ENCODE measurements at places on chromosomes 5 and 9.
A peak's percentile ranks its signal among the peaks of the same experiment; 100 is the strongest.

DNA sequence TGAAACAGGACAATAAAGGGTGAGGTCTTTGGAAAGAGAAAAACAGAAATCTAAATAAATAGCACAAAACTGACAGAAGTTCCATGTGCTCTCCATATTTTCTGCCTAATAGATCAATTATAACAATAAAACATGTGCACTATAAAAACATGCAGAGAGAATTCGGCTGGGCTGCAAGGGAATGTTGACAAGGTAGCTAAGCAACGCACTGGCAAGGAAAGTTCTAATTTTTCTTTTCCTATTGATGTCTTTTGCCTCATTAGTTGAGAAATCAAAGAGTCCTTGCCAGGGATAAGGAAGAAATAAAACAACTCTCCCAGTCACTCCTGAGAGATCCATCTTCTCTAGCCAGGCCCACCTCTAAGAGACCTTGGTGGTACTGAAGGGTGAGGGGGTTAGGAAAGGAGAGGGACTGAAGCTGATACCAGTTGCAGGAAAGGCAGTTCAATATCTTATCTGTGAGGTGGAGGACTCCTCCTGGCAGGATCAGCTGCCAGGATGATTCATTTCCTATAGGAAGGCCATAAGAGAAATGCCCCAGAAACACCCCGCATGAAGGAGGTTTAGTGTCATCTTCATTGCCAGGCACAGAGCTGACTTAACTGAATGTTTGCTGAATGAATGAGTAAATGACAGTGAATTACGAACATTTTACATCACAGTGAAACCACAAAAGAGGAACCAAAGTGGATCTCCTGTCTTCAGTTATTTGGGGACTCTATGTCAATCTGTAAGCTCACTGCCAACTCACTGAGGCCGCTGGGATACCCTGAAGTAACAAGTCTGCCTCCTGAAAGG, 63.7 kb upstream of the IFNK start:
- no peak for DNase-seq

DNA sequence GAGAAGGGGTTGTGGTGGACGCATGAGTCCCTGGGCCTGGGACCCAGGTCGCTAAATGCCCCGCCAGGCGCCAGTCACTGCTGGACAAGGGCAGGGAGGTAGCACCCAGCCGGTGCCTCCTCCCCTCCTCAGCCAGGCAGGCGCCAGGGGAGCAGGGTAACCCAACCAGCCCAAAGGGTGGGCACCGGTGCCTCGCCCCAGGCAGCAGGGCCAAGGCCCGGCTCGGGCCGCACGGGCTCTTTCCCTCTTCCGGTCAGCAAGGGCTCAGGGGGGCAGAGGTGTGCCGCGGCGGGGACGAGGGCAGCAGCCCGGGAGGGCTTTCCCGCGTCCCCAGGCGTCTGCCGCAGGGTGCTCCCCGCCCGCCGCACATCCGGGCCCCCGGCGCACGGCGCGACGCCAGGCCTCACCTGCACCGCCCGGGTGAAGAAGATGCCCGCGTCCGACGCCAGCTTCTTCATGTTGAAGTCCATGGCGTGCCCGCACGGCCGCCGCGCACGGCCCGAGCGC, 393 bp downstream of the SH3GLB2 start:
- peak; percentile 46 for DNase-seq

GRCh38 chr5:62258654-62259053, 47.4 kb upstream of the KIF2A start:
- no peak for DNase-seq

GRCh38 chr5:10733426-10733825, 27.6 kb downstream of the DAP start:
- no peak for DNase-seq

DNA sequence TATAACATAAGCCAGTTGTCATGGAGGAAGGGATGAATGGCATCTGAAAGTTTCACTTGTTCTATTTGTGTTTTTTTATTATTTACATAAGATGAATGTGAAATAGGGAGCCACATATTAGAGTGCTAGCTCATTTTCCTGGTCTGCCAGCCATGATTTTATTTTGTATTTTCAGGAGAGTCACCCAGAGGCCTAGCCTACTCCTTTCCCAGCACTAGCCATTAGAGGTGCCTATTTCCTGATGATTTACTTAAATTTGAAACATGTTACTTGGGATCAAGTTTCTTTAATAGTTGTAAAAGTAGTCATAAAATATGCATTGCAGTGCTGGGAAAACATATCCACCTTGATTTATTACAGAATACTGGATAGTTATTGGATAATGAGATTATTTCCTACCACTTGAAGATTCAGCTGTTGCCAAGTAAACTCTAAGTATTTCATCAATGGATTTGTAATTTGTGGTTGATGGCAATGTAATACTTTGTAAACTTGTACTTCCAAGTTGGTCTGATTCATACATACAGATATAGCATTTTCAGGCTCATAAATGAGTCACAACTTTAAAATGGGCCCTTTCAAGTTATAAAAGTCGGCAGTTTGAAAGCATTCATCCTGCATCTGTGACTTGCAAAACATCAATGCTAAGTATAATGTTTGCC, 50.8 kb downstream of the KCNN2 start:
- DNase-seq: no peak

GRCh38 chr9:106921341-106921899, 58.5 kb downstream of the ZNF462 start:
- DNase-seq: peak; percentile 50

DNA sequence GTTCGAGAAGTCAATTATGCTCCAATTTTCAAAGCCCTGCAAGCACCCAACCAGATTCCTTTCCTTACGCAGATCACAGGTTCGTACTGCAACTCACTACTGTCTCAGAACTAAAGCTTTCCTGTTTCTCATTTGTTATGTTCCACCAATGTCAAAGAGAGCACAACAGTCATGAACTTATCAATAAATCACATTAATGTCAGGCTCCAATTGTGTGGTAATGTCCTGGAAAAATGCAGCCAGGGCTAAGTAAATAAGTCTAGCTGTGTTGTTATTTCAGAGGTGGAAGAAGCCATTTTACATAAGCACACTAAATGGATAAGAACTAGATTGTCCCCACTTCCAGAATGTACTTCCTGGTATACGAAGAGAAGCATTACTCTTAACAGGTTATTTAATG, 488.6 kb upstream of the PTGER4 start:
- DNase-seq: no peak

DNA sequence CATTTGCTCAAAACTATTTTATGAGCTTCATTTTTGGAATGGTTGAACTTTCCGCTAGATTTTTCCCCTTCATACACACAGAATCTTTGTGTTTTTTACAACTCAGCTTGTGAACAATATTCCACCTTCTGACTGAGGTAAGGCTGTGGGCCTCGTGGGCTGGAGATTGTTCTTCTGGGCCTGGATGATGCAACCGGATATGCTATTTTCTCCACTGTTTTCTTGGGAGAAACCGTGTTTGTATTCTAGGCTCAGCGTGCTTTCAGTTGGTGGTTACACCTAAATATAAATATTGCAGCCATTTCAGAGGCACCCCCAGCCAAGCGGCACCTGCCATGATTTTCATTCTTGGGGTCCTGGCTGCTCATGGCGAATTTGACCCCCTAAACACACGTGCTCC, 55.2 kb downstream of the IRX1 start:
- no peak for DNase-seq

DNA sequence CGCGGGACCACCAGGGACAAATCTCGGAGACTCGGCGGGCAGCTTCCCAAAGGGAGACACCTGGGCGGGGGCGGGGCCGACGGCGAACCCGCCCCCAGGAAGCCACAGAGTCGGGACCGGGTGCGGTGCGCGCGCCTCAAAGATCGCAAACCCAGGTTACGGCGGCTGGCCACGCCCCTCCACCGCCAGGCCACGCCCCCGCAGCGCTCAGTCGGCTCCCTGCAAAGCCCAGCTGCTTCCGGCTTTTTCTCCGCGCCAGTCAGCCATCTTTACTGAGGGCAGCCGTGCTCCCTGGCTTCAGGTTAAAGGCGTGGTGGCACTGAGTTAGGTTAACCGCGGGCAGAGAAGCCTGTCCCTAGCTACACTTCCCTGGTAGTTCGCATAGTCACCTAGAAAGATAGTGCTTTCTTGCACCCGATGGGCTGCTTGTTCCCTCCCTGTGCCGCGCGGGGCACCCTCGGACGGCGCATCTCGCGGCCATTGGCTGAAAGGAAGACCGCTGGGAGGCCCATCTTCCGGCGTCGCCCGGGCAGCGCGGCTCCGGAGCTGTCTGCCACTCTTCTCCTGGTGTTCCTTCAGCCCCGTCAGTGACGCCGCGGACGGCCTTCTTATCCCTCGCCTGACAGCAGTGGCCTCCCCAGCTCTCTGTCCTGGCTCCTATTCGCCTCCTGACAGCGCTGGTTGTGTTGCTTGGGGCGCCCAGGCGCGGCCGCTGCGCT, at the start of gene TBC1D2:
TBC1D2 (minus strand) TSS at position 72 of the 719 bp plus-strand sequence. CDS start 108 bp downstream, outside the sequence.
- DNase-seq: peak; percentile 87

GRCh38 chr5:142670804-142671203, 15.1 kb downstream of the FGF1 start:
- DNase-seq: no peak

GRCh38 chr9:104279535-104280177, 185.5 kb downstream of the SMC2 start:
- DNase-seq: no peak

DNA sequence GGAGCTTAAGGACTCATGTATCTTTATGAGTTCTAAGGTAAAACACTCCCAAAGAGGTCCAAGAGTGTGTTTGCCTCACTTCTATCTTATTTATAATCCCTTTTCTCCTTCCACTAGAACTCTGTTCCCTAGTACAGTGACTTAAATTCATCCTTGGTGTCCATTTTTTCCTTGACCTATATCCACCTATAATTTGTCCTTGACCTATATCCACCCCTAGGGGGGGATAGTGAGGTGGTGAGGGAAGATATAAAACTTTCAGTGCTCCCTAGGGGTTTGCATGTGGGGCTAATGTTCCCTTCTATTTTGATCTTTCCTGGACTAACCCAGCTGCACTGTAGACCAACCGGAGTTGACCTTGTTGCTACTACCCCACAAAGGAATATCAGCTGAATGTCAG, 83.5 kb upstream of the GNAQ start:
- no peak for DNase-seq

DNA sequence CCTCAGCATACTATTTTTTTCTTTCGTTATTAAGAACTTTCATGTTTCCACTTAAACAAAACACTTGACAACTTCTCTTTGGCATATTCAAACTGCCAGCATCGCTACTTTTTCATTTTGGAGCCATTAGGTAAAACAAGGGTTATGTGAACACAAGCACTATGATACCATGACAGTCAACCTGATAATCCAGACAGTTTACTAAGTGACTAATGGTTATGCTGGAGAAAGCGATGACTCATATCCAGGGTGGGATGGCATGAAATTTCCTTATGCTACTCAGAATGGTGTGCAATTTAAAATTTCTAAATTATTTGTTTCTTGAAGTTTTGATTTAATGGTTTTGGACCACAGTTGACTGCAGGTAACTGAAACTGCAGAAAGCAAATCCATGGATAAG, 29.9 kb upstream of the PRSS3 start:
- DNase-seq: no peak

DNA sequence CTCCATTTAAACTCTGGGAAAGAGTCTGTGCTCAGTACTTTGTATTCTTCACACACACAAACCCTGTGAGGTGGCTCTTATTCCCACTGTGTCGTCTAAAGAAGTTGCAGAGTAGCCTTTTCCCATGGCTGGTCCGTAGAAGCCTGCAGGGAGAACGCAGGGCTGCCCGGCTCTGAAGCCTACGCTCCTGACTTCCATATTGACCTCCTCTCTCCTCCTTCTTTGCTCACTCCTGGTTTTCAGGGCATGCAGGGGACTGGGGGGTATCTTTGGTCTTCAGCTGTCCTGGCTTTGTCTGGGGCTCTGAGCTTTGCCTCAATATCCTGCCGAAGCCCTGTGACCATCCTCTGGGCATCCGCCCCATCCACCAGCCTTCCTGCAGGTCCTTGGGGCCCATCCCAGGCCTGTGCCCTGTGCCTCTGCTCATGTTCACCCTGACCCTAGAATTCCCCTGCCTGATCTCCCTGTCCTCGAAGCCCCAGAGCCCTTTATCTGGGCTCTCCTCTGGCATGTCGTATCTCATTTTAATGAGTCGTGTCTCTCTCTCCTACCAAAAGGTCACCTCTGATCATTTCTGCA, 83.8 kb upstream of the FSTL4 start:
- DNase-seq: no peak

DNA sequence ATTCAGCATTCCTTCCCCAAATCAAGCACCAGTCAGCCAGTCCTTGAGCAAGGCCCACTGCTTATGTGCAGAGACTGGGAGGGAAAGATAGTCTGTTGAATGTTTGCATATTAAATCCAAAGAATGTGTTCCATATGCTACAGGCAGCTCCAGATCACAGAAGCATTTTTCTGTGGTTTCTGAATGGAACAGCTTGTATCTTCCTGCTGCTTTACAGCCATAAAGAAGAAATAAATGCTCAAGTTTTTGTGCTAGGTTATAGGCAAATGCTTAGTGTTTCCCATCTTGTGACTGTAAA, 310.3 kb downstream of the TRIM36 start:
- no peak for DNase-seq

DNA sequence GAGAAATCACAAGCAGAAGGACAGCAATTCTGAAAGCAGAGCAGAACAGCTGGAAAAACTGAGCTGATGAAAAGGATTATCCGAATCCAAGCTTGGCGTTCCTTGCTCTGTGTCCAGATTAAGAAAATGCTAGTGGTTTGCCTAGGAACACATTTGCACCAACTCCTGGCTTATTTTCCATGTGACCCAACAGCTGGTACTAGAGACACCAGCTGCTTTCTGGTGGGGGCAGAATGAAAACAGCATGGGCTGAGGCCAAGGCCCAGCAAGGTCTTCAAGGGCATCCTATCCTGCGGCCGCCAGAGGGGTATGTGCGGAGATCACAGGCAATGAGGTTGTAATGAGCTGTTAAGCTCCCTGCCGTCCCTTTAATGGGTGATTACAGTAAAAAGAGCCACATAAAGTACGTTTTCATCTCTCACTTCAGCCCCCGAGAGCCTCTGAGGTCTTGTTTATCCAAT, 131.5 kb downstream of the DOCK8 start:
- no peak for DNase-seq

- no peak for DNase-seq
Measured at GRCh38 chr9:93952119-93952783, 2.9 kb downstream of the BARX1 start.

- DNase-seq: no peak
Measured at GRCh38 chr9:6564360-6564759, 81.2 kb downstream of the GLDC start.

GRCh38 chr5:128197896-128198522, 114.4 kb downstream of the SLC12A2 start:
- no peak for DNase-seq
